ENCODE measurements at places on chromosomes 13 and 19. TPM values are rescaled to one million over a fixed set of nuclear protein-coding genes. Genes with fewer than 3 reads are reported as not detected.
A peak's percentile ranks its signal among the peaks of the same experiment; 100 is the strongest.

GRCh38 chr19:55212447-55212846, 3.1 kb upstream of the PTPRH start:
- DNase-seq, result no peak

GRCh38 chr13:62388515-62388914, 972.9 kb upstream of the PCDH20 start:
- no peak for DNase-seq

GRCh38 chr13:112467236-112467635, 91.1 kb downstream of the SPACA7 start:
- no peak for DNase-seq

DNA sequence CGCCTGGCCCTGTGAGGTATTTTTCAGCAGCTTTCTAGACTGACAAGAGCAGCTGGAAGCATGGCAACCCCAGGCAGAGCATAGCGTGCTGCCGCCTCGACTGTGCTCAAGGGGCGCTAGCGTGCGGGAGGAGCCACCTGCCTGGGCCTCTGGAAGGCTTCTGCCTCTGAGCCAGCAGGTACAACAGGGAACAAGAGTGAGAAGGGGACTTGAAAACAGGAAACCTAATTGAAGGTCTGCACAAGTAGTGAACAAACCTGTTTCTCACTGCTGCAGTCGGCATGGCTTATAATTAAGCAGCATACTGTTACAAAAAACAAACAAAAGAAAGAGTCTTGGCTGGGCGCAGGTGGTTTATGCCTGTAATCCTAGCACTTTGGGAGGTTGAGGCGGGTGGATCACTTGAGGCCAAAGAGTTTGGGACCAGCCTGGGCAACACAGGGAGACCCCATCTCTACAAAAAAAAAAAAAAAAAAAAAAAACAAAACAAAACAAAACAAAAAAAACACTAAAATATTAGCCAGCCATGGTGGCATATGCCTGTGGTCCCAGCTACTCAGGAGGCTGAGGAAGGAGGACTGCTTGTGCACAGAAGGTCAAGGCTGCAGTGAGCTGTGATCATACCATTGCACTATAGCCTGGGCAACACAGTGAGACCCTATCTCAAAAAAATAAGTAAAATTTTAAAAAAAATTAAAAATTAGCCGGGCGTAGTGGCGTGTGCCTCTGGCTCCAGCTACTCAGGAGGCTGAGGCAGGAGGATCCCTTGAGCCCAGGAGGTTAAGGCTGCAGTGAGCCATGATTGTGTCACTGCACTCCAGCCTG, 12.6 kb upstream of the GARRE1 start:
- no peak for DNase-seq

DNA sequence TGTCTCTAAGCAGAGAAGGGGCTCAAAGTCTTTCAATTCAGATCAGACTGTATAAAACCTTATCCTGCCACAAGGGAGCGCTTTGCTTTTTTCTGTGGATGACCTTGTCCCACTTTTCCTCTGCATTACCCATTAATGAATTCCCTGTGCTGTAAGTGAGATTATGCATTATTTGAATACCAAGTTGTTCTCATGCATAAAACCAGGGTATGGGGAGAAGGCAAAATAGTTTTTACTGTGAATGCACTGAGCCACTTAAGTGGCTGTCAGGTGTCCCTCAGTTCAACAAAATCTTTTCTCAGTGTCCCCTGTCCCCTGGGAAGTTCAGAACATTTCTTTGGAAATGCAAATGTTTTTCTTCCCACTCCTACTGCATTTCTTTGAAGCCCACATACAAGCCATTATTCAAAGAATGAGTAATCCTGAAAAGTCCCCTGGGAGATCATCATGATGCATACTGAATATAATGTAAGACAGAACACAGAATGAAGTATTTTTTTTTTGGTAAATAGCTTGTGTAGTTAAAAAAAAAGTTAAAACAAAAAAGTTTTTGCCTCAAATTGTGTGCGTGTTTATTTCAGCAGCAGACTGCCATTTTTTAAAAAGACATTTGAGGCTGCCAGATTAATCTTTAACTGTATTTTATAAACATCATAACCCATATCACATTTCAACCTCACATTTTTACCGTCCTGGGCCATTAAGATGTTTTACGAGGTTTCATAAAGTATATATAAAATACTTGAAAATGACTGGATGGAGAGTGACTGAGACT, 506.7 kb upstream of the PCDH9 start:
- peak; percentile 28 for DNase-seq

GRCh38 chr19:47096721-47097120, 16.9 kb downstream of the ZC3H4 start:
- DNase-seq, result no peak

GRCh38 chr19:14089662-14090508, 666 bp downstream of the SAMD1 start:
- no peak for DNase-seq

DNA sequence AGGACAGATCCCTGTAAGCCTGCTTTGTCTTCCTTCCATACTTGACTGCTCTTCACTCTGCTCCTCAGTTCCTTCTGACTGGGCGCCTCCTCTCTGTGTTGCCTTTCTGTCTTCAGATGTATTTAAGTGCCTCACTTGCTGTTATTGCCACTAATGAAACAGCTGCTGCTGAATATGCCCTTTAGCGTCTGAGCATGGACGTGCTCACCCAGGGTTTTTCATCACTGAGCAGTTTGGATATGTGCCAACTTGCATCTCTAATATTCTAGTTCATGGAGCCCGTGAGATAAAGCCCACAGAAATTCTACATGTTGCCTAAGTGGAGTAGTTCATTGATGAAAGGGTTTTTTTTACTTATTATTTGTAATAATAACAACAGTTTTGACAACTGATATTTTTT, 198.2 kb downstream of the MYO16 start:
- no peak for DNase-seq

EID2B gene
- total RNA-seq, result 9.2 TPM

CEACAM4 gene
- 1.7 TPM for total RNA-seq

PLA2G4C gene
- 28.0 TPM for total RNA-seq

IRGC gene
- 97.4 TPM for total RNA-seq

HIPK4 gene
- total RNA-seq, result 13.7 TPM

Measured in testis (tissue), 5 donors.